ENCODE measurements at places on chromosomes 1 and 21.

- DNase-seq: no peak
These were observed 508.3 kb upstream of the PKN2 start for GRCh38 chr1:88175631-88176226.

DNA sequence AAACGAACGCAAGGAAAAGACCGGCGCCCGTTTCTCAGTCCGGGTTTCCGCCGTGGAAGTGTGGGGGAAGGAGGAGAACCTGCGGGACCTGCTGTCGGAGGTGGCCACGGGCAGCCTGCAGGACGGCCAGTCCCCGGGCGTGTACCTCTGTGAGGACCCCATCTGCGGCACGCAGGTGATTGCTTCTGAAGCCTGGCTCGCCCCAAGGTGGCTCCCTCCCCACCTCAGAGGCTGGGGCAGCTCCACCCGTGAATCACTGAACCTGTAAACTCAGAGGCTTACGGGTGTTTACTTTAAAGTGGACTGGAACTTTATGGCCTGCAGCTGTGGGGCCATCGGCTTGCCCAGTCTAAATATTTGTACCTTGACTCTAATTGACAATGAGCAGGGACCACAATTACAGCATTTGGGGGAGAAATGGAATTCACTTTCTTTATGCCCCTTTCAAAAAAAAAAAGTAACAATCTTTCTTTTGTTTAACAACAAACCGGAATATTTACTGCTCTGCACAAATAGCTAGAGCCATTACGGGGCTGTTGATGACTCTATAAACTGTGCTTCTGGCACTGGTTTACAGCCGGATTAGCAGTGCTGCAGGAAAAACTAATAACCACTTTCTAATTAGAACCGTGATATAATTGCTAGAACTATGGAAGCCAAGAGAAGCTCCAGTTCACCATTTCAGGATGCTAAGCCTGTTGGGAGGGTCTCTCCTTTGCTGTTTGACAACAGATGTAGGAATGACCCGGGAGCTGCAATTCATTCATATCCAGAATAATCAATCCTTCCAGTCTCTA is 454.8 kb downstream of the KIF26B start:
- no peak for DNase-seq

GRCh38 chr1:15722836-15723532 is 13.1 kb upstream of the SLC25A34 start:
- DNase-seq: no peak

- no peak for DNase-seq
These were observed 30.3 kb downstream of the TMCO4 start for GRCh38 chr1:19769211-19769932.

GRCh38 chr21:42942244-42942643 is 16.8 kb upstream of the ERVH48-1 start:
- no peak for DNase-seq

DNA sequence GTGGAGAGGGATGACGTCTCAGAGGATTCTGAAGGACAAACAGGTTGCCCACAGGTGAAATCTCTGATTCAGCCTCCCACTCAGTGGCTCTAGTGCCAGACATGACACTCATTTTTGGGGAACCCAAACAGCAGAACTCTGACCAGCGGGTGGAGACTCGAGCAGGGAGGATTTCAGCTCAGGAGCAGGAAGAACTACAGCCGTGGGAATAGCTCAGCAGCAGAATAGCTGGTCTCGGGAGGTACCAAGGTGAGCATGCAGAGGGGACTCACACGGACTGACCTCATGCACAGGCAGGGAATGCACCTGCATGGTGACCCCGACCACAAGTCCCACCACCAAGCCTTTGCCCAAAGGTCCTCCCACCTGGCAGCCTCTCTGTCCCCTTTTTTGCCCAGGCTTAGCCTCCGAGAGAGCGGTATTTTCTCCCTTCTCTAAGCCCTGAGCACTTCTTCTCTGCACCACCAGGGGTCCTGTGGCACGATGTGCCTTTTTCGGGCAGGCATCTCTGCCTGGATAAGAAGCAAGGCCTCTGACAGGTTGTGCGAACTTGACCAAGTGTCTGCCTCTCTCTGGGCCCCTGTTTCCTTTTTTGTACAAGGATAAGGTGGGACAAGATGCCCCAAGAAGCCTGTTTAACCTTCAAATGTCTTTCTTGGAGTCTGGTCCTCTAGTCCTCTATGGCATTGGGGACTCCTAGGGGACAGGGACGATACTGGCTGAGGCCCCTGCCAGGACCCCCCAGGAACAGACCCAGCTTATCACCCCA is 8.8 kb upstream of the FGR start:
- DNase-seq: no peak

DNA sequence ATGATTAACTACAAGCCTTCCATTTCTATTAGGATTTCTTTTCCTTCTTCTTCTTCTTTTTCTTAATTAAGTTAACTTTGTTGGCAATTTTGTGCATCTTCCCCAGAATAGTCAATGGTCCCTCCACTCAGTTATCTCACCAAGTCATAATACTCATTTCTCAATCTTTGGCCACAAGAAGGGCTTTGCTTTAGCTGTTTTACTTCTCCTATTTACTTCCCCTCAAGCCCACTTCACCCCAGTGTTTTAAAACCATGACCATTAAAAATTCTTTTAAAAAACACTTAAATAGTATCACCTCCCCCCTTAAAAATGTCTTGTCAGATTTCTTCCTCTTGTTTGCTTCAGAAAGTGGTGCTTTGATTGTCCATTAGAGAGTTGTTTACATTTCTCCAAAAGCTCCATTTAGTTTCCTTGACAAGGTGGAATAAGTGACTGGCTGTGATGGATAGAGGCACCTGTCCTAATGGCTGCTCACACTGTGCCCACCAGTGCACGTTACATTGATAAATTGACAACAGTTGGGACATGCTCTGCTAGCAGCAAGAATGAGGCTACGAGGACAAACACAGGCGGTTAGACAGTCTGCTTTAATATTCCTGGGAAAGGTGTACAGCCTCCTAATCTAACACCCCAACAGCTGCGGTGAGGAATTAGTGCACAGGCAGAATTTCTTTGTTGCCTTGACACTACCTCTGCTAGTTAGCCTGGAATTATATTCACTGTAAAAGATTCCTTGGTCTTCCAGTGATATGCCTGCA is 354.7 kb downstream of the LMO4 start:
- DNase-seq: no peak

DNA sequence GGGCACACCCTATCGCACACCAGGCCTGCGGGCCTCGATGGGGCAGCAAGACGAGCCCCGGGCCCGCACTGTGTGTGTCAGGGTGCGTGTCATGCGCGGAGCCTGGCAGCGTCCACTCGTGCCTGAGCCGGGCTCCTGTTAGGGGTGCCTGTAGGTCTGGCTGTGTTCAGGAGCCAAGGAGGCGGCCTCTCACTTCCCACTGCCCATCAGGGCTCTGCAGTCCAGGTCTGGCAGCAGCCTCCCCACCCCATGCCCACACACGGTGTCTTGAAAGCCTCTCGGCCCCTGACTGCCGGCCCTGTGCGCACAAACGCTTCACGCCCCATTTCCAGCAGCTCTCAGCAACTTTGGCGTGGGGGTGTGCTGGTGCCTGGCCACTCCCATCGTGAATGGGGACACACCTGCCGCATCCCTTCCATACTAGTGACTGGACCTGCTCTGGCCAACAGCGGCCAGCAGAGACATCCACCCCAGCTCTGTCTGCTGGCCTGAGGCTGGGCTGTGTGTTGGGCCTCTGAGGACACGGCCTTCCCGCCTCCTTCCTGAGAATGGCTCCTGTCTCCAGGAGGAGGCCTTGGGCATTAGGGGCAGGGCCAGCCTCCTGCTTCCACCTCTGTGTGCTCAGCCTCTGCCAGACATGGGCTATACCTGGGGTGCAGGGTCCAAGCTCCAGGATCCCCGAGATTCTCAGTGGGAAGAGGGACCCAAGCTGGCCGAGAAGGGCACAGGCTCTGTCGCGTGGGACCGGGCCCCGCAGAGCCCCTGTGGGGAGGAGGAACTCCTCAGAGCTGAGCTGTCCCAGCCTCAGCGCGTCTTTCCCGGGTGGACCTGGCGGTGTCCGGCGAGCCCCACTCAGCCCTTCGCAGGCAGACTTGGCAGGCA is 41.8 kb upstream of the ACTRT2 start:
- no peak for DNase-seq

DNA sequence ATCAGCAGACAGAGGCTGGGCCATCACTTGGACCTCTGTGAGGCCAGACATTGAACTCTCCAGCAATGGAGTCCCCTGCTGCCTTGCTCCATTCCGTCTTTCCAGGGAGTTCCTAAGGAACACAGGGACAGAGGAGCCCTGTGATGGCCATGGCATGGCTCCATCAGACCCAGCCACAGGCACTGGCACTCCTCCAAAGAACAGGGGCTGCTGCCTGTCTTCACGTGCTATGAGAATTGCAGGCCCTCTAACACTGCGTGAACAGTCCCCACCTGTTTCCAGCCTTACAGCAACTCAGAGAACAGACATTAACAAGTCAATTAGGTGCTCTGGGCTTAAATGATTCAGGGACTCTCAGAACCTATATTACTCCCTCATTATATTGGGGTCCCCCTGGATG is 140.8 kb downstream of the ASTN1 start:
- no peak for DNase-seq

- no peak for DNase-seq
These were observed 220.5 kb upstream of the DUSP10 start for GRCh38 chr1:221962385-221962784.

DNA sequence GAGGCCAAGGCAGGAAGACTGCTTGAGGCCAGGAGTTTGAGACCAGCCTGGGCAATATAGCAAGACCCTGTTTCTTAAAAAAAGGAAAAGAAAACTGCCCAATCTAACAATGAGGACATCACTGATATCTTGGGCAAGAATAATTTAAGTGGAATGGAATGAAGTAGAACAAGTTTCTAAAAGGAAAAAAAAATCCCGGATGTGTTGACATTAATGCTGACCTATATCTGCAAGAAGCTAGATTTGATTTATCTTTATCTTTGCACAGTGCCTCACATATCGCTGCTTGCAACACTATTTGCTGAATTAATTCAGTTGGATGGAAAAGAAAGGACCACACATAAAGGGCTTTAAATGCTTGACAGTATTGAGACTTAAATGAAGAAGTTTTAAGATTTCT is 27.8 kb downstream of the DIPK1A start:
- no peak for DNase-seq

- DNase-seq: no peak
These were observed 242.1 kb upstream of the JUN start for GRCh38 chr1:59025898-59026426.

DNA sequence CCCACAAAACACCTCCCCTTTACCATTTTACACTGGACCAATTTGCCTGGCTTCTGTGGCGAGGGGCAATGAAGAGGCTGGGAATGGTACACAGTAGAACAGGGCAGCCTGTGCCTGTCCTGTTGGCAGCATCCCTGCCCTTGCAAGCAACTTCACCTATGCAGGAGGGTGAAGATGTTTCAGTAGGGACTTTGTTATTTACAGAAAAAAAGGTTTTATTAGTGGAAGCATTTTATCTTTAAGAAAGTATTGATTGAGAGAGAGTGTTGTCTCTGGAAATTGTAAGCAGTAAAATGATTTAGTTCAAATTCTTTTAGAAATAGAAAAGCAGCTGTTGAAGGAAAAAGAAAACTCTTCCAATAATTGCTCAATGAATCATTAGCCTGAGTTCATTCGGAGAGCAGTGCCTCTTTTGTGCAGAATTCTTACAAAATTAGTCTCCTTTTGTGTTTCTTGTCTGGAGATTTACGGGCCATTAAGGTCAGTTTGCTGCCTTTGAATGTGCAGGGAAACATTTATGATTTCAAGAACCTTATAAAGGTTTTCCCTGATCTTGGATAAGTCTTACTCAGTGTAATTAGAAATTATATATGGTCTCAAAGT is 49.1 kb downstream of the HHAT start:
- DNase-seq: no peak

GRCh38 chr21:42189860-42190485 is 29.0 kb upstream of the ABCG1 start:
- no peak for DNase-seq

DNA sequence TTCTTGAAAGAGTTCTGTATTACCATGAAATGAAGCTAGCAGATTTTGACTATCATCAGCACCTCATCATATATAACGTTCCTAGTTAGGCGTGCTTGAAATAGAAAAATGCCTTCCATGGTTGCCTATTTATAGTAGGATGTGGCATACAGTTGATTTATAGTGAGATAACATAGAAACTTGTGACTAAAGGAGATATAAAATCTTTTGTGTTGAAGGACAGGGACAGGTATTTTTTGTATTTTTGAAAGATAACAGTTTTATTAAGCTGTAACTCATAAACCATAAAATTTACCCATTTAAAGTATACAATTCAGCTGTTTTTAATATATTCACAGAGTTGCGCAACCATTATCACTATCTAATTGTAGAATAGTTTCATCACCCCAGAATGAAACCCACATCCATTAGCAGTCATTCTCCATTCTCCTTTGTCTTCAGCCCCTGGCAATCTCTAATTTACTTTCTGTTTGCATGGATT is 19.3 kb downstream of the SPEN start:
- DNase-seq: no peak

GRCh38 chr1:192805832-192806323 is 3.0 kb upstream of the RGS2 start:
- no peak for DNase-seq

GRCh38 chr1:113091988-113092594 is 19.1 kb downstream of the LRIG2 start:
- no peak for DNase-seq

- DNase-seq: no peak
These were observed 55.8 kb upstream of the MTF2 start for GRCh38 chr1:93023281-93023680.

DNA sequence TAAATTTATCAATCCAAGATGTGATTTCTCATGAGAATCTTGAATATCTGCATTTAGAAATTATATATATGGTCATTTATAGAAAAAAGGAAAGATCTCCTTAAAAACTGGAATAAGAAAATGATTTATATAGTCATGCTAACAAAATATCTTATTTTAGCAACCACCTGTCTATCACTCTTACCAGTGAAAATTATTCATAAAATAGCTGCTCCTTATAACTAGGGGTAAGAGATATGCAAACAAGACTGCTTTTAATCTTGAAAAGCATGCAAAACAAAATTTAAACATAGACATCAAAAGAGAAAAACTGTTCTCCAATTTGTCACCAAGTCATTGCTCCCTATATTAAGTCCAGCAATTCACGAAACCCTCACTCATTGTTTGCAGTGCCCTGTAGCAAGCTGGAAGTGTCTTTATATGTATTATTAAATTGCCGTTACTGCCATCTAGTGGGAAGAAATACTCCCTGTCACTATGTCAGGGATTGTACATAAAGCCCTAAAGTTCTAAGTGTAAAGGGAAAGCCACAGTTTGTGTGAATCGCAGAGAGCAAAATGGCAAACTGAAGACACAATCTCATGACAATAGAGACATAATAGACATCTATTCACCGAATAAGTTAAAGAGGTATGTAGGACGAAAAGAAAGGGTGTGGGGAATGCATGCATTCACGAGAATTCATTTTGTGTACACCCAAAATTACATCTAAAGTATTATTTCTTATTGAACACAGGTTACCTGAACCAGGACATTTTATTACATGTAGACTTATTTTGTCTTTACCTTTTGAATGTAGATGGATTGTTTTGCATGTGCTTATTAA is 600.5 kb downstream of the USP25 start:
- DNase-seq: no peak
